Stromal cell of bone marrow (primary cell): ENCODE measurements at places on chromosomes 16 and 17.
A peak's percentile ranks its signal among the peaks of the same experiment; 100 is the strongest.

DNA sequence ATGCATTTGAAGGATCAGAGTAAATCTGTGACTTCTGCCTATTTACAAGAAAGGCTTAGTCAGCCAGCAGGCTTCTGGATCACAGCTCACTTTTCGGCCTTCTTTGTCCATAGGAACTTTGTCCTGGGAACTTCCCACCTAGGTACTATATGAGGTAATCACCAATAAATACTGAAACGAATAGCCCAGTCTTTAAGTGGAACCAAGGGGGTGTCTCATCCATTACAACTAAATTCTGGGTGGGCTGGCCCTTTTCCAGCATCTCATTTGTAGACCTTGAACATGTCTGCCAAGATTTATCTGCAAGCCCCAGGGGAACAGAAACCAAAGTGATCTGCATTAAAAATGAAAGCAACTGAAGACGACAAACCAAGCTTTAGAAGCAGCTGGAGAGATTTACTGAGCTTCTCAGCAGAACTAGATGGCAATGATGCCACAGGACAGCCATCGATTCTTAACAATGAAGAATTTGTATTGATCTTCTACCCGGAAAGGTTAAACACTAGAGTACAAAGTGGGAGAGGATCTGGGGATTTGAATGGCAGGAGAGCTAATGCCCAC, 55.5 kb downstream of the SNX11 start:
- no peak for DNase-seq

GRCh38 chr17:21278450-21279197, 5.9 kb upstream of the MAP2K3 start:
- no peak for DNase-seq

DNA sequence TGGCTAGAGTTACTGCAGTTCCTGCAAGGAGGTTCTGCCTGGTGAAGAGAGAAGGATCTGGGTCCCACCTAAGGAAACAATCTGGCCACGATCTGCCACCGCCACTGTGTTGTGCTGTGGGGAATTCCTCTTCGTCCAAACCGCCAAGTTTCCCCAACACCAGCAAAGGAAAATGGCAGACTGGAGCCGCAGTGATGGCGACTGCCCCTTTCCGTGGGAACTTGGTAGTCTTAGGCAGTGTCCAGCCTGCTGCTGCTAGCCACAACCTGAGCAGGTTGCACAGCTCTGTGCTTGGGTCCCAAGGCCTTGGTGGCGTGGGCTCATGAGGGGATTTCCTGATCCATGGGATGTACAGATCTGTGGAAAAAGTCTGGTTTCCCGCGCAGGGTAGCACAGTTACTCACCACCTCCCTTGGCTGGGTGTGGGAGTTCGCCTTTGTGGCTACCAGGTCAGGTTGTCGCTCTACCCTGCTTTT, 28.6 kb downstream of the NFATC3 start:
- DNase-seq, result no peak

GRCh38 chr17:16938031-16938430, 33.9 kb downstream of the TNFRSF13B start:
- DNase-seq, result no peak

DNA sequence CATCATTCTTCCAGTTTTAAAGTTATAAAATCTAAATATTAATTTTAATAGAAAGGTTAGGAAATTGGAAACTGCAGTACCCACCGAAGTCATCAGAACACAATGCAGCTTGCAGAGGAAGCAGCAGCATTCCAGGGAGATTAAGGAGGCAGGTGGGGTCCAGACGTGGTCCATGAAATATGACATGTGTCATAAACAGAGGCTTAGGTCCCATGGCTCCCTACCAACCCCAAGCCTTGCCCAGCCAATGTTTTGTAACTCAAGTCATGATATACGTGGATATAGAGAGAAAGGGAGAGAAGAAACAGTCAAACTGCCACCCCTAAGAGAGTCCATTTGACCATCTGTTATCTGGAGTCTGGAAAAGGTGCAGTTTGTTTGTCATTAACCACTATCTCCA, 670.0 kb downstream of the TOX3 start:
- DNase-seq, result no peak

DNA sequence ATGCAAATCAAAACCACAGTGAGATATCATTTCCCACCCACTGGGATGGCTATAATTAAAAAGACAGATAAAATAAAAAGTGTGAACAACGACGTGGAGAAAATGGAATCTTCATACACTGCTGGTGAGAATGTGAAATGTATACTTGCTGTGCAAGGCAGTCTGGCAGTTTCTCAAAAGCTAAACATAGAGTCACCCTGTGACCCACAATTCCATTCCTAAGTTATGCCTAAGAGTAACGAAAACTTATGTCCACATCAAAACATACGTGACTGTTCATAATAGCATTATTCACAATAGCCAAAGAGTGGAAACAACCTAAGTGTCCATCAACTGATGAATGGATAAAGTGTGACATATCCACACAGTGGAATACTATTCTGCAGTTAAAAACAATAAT, 38.1 kb upstream of the VPS4A start:
- DNase-seq, result peak; percentile 70

DNA sequence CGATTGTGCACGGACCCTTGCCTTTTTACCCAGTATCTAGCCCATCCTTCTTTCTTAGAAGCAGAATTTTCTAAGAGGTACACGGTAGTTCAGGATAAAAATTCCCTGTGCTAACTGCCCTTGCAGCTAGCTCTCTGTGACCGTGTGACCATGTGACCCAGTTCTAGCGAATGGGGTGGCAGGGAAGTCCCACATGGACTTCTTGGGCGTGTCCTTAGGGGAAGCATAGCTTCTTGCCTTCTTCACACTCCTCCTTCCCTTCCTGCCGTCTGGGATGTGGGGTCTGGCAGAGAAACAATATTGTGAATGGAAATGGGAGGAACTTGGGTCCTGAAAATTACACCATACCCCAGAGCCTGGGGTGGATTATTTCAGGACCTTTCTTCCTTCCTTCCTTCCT, 670.7 kb downstream of the MAF start:
- DNase-seq, result no peak

DNA sequence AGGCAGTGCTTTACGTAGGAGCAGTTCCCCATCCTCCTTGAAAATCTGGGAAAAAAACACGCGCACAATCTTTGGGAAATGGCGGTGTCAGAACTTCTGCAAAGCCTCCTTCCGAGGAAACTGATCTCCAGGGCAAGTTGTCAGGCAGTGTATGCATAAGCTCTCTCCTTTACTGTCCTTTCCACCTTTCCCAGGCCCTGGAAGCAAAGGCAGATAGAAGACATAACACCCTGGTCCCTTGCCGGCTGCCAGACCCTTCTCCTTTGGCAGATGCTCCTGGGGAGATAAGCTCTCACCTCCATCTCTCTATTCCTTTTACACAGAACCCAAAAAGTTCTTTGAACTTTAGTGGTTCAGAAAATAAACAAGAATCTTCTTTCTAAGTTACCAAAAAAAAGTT, 12.4 kb downstream of the TOB1 start:
- DNase-seq, result no peak

- no peak for DNase-seq
Measured at GRCh38 chr17:54899201-54899600, 1.5 kb upstream of the TOM1L1 start.

GRCh38 chr17:80153004-80153403, 6.1 kb upstream of the EIF4A3 start:
- no peak for DNase-seq

DNA sequence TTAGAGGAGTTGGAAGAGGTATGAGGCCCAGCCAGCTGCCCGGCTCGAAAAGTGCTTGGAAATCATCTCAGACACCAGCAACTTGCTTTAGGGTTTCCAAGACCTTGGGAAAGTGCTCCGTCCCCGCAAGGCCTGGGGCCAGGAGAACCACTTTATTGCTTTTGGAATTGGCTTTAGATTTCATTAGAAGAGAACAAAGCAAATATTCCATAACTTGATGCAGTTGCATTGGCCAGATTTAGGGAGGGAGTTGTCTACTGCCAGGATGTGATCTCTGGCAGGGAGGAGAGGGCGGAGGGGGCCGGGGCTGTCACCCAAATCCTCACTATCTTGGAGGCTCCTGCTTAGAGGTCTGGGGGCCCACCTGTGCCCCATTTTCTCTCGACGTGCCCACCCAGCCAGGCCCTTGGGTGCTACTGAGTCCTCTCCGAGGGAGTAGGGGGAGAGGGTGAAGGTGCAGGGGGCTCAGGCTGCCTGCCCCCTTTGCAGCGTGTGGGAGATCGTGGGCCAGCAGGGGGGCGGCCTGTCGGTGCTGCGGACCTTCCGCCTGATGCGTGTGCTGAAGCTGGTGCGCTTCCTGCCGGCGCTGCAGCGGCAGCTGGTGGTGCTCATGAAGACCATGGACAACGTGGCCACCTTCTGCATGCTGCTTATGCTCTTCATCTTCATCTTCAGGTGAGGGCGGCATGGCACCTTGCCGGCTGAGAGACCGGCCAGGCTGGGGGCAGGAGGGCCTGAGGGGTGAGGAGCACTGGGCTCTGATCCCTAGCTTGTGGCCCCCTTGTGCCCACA, 30.6 kb downstream of the CACNA1G start:
- DNase-seq, result no peak

DNA sequence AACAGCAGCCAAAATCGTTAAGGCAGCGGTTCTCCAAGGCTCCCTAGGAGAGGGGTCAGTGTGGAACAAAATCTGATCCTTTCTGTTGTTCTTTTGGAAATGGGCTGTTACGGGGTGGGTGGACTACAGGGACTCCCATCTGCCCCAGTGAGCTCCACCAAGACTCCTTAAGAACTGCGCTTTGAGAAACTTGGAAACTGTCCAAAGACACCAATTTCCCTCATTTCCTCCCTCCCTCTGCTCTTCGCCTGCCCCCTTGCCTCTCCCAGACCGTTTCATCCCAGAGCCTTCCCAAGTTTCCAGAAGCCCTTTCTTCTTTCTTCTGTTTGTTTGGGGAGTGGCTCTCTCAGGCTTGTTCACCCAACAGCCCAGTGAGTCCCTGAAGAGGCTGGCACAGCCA, 205.4 kb downstream of the COPRS start:
- no peak for DNase-seq

DNA sequence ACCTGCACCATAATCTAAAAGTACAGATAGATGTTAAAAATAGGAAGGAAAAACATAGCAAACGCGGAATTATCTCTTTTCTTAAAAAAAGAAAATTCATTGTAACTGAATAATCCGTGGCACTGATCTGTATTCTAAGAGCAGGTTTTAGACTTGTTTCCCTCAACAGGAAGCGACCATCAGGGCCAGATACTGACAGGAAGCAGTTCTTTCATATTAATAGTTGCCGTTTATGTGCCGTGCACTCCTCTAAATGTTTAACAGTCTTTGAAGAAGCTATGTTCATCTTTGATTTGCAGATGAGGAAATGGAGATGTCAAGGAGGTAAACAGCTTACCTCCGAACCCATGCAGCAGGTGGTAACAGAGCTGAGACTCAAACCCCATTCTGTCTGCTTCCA, 23.6 kb downstream of the DYNLRB2 start:
- no peak for DNase-seq

GRCh38 chr17:72587773-72588511, 467.1 kb downstream of the SOX9 start:
- no peak for DNase-seq

DNA sequence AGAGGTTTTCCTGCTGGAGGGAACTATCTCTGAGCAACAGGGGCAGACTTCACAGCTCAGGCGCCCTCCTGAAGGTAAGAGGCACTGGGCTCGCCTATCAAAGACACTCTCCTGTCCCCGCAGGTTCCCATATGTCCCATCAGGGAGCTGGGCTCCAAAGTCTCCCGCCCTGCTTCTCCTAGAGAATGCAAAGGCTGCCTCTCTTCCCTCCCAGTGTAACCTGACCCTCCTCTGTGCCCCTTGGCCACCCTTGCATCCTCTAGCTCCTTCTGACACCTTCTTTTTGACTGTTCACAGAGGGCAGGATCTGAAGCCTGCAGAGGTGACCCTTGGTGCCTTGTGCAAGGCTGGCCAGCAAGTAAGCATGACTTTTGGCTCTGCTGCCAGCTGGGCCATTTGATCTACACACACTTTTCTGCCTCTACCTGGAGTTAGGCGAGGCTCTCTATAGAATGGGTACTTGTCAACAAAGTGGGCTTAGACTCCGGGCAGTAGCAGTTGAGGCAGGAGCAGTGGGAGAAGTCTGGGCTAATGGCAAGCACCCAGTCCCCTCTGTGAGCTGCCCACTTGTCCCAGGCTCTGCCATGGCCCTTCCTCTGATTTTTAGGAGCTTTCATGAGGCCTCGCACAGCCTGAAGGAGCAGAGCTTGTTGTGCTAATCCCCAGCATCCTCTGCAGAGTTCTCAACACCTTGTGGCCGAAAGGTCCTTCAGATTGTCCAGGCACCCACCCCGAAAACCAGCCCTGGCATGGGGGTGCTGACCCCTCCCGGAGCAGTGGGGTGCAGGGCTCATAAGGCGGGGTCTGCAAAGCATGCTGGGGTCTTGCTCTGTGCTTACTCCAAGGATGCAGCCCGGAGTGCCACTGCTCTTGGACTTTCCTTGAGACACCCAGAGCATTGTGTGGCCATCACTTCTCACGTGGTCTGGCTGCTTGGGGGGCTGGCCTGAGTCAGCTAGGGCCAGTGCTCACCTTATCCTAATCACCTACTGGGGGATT, 122.9 kb downstream of the METRNL start:
- no peak for DNase-seq

- peak; percentile 84 for DNase-seq
Measured at GRCh38 chr17:7219812-7220592, at the start of the genes ACADVL and DLG4. Gene ACADVL, plus strand, starts transcription at chr17:7219938. Its CDS starts 47 bp downstream, at chr17:7219985. Gene DLG4, minus strand, starts transcription at chr17:7219836.

- no peak for DNase-seq
Measured at GRCh38 chr16:31868164-31868563, 5.4 kb upstream of the ZNF267 start.

GRCh38 chr17:50177983-50178834, 12.4 kb downstream of the SGCA start:
- DNase-seq, result peak; percentile 94

GRCh38 chr17:56851008-56851407, 17.1 kb downstream of the DGKE start:
- no peak for DNase-seq

DNA sequence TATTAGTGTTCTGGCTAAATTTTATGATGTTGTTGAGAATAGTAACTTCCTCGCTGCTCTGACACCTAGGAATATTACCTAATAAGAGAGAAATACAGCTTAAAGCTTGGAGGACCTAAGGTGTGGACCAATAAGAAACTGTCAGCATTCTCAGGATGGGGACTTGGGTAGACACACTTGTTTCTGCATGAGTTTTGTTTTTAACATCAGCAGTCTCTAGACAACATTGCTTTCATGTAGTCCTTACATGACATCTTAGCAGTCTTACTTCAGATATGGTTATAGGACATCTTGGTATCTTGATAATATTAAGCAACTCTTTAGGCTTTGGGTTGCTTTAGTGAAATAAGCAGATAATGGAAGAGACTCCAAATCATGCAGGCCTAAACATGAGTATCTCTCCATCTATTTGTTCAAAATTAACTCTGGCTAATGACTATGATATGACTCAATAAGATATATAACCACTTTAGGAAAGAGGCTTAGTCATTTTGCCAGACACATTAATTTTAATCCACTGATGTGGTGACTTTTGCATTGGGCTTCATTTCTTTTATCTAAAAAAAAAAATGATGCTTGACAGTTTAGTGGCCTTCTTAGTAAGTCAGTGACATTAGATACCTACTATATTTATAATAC, 84.5 kb downstream of the WNT3 start:
- DNase-seq, result peak; percentile 41

DNA sequence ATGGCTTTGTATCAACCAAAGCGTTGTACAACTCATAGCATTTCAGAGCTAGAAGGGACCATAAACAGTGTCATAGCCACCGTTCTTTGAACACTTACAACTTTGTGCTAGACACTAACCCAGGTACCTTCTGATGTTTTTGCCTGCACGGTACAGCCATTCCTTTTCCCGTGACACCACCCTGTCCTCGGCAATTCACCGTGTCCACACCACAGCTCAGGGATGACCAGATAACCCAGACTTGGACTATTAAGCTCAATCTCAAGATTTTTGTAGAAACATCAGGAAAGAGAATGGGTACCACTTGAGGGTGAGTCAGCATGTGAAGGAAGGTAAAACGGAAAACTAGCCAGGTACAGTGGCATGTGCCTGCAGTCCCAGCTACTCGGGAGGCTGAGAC, 9.8 kb upstream of the CBFB start:
- DNase-seq, result no peak
